Activated naive CD4-positive, alpha-beta T cell (primary cell): ENCODE measurements at places on chromosomes 6 and 20.

DNA sequence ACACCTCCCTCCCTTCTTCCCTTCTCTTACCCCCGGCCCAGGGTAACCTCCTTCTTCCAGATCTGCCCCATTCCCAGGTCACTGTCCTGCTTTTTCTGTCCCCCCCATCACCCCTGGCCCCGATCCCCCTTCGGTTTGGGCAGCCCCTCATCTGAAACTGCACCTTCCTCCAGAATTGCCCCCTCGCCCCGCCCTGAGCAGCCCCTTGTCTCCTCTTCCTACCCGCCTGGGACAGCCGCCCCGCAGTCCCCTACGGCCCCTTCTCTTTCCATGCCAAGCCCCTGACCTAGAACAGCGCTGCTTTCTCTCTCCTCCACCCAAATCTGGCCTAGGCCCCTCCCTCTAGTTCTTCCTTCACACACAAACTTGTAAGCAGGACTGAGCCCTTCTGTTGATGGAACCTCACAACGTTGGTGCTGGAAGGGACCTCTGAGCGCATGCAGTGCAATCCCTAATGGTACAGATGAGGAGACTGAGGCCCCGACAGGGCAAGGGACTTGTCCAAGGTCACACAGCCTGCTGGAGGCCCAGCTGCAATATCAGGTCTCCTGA, 630 bp downstream of the PPP2R5D start:
- no peak for DNase-seq

- DNase-seq = no peak
Observed at GRCh38 chr6:1463751-1464426, 74.5 kb downstream of the FOXF2 start.

DNA sequence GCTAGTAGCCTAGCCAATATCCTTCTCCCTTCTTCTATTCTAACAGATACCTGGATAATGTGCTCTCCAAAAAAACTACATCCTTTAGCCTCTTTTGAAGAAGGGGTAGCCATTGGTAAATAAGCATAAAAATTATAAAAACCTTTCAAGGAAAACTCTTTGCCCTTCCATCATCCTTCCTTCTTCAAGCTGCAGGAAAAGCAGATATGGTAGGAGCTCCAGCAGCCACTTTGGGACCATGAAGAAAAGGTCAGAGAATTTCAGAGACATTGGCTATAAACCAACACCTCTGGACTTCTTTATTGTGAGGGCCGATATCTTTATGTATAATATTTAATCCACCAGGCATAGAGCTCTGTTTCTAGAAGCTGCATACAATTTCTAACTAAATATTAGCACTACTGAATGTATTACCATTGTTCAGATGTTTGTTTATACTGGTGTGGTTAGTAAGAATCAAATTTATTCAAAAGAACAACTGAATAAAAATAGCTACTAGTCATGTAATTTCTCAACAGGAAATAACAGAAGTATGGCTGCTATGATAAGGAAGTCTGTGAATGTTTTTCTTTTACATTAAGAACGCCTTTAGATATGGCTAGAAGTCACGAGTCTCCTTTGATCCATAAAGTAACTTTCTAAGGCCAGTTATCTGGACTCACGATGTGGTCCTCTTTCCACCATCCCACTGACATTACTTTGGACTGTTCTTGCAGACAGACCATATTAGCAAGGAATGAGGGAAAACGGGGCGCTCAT, 32.2 kb downstream of the MYLK4 start:
- no peak for DNase-seq

DNA sequence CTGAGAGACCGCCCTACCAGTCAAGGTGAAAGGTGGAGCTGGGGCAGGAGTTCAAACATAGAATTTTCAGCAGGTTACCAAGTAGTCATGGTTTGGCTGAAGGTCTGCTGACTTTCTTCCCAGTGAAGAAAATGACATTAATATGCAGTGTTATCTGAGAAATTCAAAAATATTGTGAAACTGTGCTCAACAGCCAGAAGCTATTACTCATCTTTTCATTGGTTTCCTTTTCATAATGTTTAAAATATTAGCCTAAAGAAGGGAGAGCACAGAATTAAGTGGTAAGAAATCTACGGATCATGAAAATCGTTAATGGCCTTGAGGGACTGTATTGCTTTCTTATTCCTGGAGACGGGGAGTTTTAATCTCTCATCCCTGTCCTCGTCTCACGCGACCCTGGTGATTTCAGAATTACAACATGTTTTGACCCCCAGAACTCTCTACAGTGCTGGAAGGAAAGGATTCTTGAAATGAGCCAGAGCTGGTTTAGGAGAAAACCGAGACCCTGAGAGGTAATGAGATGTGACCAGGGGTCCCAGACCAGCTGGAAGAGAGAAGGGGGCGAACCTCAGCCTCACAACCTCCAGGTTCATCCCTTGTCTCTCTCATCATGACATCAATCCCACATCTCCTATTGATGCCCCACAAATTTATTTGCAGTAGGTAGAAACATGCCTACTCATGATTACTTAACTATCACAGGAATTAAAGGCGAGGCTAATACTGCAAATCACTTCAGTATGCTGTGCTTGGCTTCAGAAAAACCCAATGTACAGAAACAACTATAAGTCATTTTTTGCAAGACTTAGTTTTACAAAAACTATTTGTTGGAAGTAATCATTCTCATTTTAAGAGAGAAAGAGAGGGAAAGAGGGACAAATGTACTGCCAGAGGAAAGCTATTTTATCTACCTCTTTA, 209.5 kb downstream of the FNDC1 start:
- DNase-seq = no peak

GRCh38 chr6:7313505-7314165, 636 bp upstream of the SSR1 start:
- no peak for DNase-seq

DNA sequence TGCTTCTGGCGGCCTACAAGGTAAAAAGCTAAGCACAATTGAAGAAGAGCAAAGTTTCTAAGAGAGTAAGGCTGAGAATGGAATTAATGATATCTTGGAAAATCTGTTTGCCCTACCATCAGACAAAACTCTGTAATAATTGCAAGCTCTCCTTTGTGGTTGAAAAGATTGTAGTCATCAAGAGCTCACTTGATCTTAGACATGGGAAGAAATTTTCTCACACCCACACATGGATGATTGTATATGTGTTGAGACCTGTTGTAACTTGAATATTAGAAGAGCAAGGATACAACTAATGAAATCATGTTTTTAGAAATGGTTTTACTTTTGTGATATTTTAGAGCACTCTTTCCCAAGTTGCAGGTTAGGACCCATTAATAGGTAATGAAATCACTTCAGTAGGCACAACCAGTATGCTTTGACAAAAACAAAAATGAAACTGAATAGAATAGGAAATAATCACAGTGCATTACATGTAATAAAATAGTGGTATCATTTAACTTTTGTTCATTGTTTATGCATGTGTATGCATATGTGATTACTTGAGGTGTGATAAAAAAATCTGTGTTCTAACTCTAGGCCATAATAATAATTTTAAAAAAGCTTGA, 14.0 kb downstream of the DCBLD1 start:
- no peak for DNase-seq

- DNase-seq = no peak
Observed at GRCh38 chr6:20866036-20866435, 331.8 kb downstream of the CDKAL1 start.

DNA sequence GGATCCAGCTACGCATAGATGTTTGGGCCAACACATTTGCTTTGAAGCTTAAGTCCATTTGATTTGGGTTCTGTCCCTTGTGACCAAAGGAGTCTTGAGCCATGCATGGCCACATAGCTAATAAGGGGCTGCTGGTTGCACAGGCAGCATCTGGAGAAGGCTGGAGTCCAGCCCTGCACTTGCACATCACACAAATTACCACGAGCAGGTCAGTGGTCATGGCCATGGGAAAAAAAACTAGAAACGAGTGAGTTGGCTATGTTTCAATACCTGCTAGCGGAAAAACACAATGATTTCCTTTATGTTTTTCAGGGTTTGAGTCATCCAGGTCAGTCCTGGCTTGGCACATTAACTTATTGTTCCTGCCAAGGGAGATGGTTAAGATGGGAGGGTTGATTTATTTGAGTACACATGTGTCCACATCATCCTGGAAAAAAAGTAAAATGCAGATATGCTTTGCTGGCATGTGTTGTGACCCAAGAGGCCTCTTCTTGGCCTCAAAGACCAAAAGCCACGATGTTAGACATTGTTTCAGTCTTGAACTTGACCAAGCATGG, 5.6 kb upstream of the STX16 start:
- DNase-seq = no peak

- no peak for DNase-seq
Observed at GRCh38 chr6:148878683-148879082, 131.9 kb downstream of the UST start.
